Stimulated activated naive CD4-positive, alpha-beta T cell treated with Interleukin-2 at 50 U/mL for 16 hours (primary cell): ENCODE measurements at places on chromosomes 3 and 15.

DNA sequence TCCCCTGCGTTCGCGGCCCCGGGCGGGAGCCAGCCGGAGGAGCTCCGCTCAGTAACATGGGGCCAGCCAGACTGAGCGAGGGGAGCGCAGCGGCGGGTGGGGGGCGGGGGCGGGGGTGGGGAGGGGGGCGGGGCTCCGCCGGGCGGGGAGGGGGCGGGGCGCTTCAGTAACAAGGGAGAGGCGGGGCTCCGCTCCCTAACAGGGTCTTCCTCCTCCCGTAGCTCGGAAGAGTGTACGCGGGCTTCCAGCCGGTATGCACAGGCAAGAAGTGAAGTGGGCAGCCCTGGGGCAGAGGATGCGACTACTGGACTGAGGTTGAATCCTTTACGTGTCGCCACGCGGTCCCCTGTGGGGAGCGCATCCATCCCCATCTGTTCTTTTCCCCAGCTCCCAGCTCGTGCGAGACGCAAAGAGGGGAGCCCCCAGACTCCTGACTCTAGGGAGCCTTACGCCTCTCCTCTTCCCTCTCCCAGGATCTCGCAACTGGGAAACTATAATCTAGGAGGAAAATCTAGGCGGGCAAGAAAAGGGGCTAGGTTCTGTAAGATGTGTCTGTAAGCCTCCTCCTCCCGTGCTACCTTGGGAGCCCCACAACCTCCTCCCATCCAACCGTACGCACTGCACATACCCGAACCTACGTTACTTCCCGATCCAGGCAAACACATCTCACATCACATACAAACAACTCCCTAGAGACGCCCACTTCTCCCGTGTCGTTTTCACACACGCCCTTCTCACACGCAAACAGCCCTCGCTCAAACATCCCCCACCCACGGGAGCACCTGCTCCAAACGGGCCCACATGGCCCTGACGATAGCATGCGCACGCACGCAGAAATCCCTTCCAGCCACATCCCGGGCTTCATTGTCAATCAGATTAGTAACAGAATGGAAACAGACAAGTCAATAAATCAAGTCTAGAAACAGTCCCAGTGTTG, at the start of gene SHF:
SHF (minus strand) TSS at position 73 of the 937 bp plus-strand sequence; CDS start at position 58, 15 bp downstream.
- DNase-seq: peak; percentile 87

GRCh38 chr15:65611888-65612615, 1.1 kb upstream of the INTS14 start:
- DNase-seq: no peak

DNA sequence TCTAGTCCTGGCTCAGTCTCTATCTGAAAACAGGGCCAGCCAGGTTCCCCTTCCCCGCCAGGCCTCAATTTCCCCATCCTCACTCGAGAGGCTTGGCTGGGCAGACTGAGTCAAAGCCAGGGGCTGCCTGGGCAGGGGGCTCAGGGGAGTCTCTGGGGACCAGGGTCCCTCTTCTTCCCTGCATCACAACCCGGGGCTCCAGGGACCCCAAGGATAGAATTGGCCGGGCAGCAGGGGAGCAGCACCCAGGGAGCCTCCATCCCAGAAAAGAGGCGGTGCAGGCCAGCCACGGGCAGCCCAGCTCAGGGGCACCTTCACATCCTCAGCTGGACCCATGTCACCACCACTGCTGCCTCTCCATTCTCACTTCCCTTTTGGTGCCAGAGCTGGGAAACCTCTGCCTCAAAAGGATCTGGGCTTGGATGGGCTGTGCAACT, 13.3 kb upstream of the PLXND1 start:
- DNase-seq: no peak

DNA sequence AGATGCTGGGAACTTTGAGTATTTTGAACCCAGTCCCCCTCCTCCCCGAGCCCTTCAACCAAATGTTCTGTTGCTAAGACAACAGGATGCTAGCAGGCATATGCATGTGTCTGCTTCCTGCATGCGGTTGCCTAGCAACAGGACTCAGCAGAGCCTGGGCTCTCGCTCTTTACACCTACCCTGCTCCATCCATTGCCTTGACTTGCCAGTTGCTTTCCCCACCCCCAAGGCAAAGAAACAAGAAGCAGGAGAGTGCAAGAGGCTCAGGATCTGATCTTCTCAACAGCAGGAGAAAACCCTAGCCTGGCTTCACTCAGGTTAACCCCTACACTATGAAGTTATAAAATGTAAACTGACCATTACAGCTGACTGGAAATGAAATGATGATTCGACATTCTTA, 393.0 kb downstream of the IGSF11 start:
- no peak for DNase-seq

DNA sequence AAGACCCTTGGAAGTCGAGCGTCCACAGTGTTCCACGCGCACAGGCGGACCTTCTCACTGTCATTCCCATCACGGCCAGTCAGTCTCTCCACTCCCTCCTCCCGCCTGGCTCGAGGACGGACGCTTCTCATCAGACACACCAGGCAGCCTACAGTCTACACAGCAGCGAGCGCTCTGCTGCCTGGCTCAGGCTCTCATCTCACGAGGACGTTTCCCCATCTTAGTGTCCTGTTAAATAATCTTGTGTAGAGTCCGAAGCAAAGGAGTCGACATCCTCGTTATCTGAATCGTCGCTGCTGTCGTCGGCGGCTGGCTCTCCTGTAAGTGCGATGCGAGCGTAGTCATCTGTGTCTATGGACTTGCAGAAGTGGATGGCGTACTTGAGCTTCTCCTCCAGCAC, 12.4 kb upstream of the OCA2 start:
- no peak for DNase-seq

GRCh38 chr3:59391131-59391530, 341.3 kb upstream of the CFAP20DC start:
- DNase-seq: no peak

DNA sequence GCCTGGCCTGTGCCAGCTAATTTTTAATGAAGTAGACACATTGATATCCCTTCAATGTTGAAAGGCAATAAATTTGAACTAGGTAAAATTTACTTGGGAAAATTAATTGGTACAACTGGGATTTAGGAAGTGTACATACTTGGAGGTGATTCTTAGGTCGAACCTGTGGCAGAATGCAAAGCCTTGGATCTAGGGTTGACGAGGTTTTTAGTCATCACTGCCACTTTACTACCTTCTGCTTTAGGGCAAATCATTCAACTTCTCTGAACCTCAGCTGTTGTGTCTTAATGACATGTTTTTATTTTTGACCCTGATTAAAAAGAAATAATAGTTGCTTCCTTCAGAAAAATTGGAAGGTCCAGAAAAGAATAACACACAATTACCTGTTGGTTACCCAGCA, 2.5 kb downstream of the APPL1 start:
- no peak for DNase-seq

GRCh38 chr3:71018799-71019198, 564.7 kb downstream of the FOXP1 start:
- DNase-seq: no peak

- DNase-seq: no peak
These were observed 74.5 kb downstream of the TMEM108 start for GRCh38 chr3:133112666-133113065.

DNA sequence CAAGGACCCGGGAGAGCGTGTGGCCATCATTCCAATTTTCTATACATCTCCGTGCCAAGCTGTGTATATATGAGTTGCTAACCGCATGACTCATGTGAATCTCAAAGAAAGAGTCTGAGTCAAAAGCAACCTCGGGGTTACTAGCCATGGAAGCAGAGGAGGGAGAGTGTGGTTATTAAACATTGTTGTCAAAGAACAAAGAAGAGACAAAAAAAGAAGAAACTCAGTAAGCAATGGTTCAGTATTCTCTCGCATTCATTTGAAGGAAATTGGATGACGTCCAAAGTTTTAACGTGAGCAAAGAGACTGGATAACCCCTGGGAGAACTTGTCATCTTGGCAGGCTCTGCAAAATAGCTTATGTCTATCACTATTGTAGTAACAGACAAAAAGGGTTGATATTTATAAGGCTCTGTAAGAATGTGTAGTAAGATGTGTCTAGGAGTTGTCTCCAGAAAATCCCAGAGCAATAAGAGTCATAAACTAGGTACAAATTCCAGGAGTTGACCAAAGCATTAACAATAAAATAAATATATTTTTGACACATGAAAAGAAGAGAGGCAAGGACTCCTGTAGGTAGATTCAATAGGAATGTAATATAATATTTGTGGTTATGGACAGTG, 52.8 kb upstream of the GRM7 start:
- no peak for DNase-seq

GRCh38 chr3:9503283-9503682, 50.3 kb downstream of the LHFPL4 start:
- DNase-seq: peak; percentile 56
